ENCODE measurements at places on chromosomes 4 and X. TPM values are rescaled to one million over a fixed set of nuclear protein-coding genes. Genes with fewer than 3 reads are reported as not detected.
A peak's percentile ranks its signal among the peaks of the same experiment; 100 is the strongest.

PCSK1N gene
- 53.8 TPM for total RNA-seq

DNA sequence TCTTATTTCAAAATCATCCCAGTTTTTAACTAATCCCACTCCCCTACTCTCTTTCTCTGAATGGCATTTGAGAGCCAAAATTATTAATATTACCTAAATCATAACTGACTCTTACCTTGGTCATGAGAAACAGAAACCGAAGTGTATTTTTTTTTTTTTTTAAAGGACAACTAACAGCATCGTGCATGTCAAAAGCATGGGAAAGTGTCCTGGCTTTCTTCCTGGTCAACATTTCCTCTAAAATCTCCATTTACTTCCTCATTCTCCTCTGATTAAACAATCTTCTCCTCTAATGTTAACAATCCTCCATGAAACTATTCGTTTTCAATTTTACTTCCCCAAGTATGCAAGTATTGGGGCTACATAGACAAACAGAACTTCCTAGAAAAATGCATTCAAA lies 2.1 kb upstream of the STS start:
- no peak for DNase-seq

- DNase-seq, result no peak
Observed at GRCh38 chr4:142539796-142540482, 306.2 kb downstream of the INPP4B start.

ATP8A1 gene
- 171 TPM for total RNA-seq

- DNase-seq, result no peak
Observed at GRCh38 chr4:111798840-111799239, 346.4 kb upstream of the FAM241A start.

DNA sequence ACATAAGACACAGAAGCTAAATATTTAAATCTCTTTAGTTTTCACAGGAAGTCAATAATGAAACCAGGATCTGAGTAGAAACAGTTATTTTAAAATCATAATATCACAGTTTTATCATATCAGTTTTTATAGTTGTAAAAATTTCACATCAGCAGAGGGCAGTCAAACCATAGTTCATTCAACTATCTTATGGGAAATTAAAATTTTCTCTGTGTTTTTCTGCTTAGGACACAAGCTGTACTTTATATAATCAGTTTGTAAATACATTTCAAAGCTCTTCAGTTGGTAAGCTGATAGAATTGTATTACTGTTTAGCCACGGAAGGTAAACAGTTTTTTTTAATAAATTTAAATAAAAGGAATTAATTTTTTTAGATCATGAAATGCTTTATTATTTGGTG lies 204.8 kb upstream of the NUDT6 start:
- no peak for DNase-seq

DNA sequence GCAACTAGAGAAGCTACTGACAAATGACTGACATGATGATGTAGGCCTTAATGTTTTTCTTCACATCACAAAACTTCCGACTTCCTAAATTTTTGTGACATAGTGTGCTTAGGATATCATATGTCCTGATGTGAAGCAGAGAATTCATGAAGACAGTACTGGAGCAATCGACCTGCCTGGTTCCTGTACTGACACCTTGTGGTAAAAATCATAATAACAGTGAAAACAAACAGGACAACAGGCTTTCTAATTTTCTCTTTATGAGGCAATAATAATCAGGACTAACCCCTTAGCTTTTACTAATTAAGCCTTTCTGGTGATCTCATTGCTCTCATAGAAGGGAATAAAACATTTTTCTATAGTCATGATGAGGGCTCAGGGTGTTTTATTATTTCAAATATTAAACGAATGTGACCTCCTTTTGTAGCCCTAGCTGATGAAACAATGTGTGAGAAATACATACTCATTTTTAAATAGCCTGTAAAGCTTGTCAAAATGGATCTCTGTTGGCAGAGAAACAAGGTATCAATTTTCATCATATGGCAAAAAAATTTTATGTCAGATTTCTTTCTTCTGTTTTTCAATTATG lies 158.4 kb downstream of the TENT5D start:
- peak; percentile 12 for DNase-seq

- no peak for DNase-seq
Observed at GRCh38 chr4:178577933-178578332, 1135.7 kb upstream of the AGA start.

PABPC4L gene
- 1.2 TPM for total RNA-seq

NUDT10 gene
- 49.3 TPM for total RNA-seq

- no peak for DNase-seq
Observed at GRCh38 chr4:98516441-98517217, 141.8 kb downstream of the TSPAN5 start.

MAML3 gene
- 7.7 TPM for total RNA-seq

- DNase-seq, result no peak
Observed at GRCh38 chr4:145333786-145334185, 147.9 kb upstream of the SMAD1 start.

- no peak for DNase-seq
Observed at GRCh38 chr4:109967798-109968520, 55.3 kb downstream of the EGF start.

DNA sequence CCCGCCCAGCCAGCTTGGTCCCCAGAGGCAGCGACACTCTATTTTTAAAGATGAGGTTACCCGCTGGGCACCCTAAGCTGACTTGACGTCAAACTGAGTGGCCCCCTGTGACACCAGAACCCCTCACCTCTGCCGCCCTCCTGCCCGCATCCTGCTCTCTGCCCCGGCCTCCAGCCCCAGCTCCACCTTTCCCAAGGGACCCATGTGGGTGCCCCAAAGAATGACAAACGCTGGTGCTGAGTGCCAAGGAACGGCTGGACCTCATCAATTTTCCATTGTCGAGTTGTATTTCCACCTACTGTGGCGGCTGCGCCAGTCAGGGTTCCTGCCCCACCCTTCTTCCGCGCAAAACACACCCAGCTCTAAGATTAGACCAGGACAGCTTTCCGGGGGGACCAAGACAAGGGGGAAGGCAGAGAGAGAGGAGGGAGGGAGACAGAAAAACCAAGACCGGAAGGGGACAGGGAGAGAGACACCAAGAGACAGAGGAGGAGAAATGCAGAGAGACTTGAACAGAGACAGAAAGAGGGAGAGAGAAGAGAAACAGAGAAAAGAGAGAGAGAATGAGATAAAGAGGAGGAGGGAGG lies 2.0 kb downstream of the PRKX start:
- DNase-seq, result no peak

GRCh38 chrX:121216641-121217374 lies 169.4 kb downstream of the GLUD2 start:
- no peak for DNase-seq

GRCh38 chr4:95178938-95179337 lies 369.8 kb downstream of the UNC5C start:
- DNase-seq, result no peak

- DNase-seq, result no peak
Observed at GRCh38 chr4:121973816-121974215, 22.0 kb upstream of the TRPC3 start.

PABPC1L2A gene
- total RNA-seq, result 1.6 TPM

TMPRSS11D gene
- not detected for total RNA-seq

GRCh38 chr4:60296386-60296785 lies 903.7 kb upstream of the ADGRL3 start:
- no peak for DNase-seq
